Bronchial epithelial cell (primary cell): ENCODE measurements at places on chromosomes 5 and 9. TPM values are rescaled to one million over a fixed set of nuclear protein-coding genes. Genes with fewer than 3 reads are reported as not detected.
A peak's percentile ranks its signal among the peaks of the same experiment; 100 is the strongest.

DNA sequence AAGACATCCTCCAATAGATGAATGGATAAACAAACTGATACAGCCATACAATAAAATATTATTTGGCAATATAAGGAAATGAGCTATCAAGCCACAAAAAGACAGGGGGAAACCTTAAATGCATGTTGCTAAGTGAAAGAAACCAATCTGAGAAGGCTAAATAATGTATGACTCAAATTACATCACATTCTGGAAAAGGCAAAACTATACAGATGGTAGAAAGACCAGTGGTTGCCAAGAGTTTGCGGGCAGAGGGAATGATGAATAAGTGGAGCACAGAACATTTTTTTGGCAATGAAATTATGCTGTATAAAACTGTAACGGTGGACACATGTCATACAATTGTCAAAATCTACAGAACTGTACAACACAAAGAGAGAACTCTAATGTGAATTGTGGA, 63.3 kb downstream of the CSF2 start:
- peak; percentile 65 for DNase-seq

DNA sequence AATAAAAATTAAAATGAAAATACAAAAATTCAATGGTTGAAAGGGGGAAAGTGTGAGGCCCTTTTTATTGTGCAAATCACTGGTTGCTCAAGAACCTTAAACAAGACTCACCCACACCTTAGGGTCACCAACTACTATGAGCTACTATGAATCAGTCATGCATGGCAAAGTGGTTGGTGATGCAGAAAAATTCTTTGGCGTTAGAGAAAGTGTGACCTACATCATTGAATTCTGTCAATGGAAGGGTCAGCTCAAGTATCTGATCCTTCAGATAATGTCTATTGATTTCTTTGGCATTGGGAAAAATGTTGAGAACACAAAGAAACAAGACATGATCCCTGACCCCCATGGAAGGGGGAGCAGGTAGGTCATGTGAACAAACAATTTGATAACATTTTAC, 149.7 kb upstream of the ADCY2 start:
- peak; percentile 1 for DNase-seq

DNA sequence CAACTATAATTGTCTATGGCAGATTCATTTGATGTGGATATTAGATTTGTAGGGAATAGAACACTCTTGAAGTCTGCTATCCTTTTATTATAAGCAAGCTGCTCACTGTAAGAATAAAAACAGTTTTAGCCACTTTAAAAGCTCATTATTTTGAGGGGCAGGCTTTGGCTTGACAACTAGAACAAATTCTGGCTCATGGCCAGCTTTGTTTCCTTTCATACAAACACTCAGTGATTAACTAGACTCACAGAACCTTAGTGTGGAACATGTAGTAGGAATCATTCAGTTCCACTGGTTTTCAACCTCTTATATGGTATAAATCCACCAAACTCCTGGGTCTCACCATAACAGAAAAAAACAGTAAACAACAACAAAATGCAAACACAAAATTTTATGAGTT, 27.4 kb upstream of the CEP120 start:
- peak; percentile 49 for DNase-seq

GRCh38 chr5:150109921-150110320, 23.6 kb upstream of the CSF1R start:
- DNase-seq = peak; percentile 53

DNA sequence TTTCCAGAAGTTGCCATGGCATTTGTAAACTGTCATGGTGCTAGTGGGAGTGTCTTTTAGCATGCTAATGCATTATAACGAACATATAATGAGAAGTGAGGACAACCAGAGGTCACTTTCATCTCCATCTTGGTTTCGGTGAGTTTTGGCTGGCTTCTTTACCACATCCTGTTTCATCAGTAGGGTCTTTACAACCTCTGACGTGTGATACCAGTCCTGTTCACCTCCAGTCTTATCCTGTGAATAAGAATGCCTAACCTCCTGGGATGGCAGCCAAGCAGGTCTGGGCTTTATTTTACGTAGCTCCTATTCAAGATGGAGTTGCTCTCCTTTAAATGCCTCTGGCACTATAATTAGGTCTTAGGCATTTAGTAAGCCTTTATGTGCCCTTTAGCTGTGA, 20.4 kb upstream of the RFK start:
- DNase-seq = peak; percentile 61

DNA sequence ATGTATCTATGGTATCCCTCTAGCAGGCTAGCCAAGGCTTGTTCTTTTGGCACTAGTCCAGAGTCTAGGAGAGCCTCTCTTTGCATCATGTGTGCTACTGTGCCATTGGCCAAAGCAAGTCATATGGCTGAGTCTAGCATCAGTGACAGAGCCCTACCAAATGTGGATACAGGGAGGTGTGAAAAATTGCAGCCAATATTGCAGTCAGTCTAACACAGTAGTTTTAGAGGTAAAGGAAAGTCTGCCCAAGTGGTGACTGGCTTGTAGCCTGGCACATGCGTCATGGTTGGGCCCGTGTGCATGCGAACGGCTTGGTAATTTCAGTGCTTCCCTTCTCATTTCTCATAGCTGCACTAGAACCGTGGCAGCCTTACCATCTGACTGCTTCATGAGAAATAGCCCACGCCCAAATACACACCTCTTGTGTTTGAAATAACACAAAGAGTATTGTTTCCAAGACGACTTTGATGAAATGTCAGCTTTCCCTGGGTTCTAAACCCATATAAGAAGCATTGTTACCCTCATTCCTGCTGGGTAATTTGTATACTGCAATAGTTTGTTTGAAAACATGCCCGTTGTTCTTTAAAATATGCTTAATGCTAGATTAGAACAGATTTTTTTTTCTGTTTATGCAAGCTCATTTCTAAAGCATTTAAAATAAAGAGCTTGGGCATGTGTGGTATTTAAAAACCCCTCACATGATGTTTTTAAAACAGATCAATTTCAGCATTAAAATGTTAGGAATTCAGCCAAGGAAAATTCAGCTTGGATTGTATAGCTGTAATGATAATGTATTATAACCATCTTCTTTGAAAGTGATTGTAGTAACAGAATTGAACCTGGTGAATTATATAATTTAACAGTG, 113.2 kb downstream of the TLE4 start:
- peak; percentile 63 for DNase-seq

- no peak for DNase-seq
These were observed at the start of gene AGXT2 for GRCh38 chr5:35047785-35048404. AGXT2 (minus strand) TSS chr5:35047949; CDS start chr5:35047892, 57 bp downstream.

GRCh38 chr9:30506749-30507148, 1877.7 kb upstream of the ACO1 start:
- no peak for DNase-seq

GRCh38 chr5:78779771-78780616, 131.4 kb upstream of the LHFPL2 start:
- DNase-seq = peak; percentile 83

GRCh38 chr9:132228062-132228461, 66.2 kb downstream of the NTNG2 start:
- DNase-seq = no peak

FAM78A gene
- total RNA-seq = under 0.01 and 0.26 TPM in 2 replicates

GRCh38 chr5:123422433-123423277, 548 bp downstream of the CEP120 start:
- DNase-seq = peak; percentile 38

DNA sequence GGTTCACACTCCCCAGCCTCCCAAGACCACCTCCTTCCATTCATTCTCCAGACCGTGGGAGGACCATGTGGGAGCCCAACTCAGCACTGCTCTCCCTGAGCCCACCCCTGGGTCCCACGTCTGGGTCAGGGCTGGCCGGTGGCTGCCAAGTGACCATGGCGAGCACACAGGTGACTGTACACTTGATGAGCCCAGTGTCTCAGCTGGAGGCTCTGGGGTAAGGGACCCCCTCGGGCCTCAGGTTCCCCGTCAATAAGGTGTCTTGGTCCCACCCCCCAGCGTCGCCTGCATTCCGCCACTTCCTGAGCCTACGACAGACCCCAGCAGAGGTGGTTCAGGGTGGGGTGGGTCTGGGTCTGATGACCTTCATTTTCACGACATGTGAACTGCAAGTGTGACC, 38.8 kb downstream of the HK3 start:
- DNase-seq = no peak

EDIL3 gene
- total RNA-seq = 0.26 and 1.1 TPM in 2 replicates

DNA sequence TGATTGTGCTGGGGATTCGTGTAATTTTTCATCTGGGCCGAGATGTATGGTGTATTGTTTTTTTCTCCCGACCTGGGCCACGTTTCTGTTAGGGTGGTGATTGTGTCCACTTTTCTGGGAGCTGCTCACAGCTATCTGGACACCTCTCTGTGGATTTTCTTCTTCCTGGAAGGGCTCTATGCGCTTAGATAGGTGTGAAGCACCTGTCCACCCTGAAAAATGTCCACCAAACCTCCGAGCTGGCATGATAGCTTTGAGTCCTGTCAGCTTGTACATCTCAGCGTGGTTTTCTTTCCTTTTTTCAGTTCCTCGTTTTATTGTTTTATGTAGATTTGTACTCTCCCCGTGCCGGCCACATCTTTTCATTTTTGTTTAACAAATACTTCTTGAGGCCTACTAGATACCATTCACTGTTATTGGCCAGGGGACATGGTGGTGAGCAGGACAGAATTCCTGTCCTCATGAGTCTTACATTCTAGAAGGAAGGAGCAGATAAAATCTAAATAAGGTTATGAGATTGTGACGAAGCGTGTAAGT, 1.1 kb downstream of the UGCG start:
- no peak for DNase-seq

GRCh38 chr5:54457094-54457862, 1.8 kb downstream of the HSPB3 start:
- peak; percentile 51 for DNase-seq

DNA sequence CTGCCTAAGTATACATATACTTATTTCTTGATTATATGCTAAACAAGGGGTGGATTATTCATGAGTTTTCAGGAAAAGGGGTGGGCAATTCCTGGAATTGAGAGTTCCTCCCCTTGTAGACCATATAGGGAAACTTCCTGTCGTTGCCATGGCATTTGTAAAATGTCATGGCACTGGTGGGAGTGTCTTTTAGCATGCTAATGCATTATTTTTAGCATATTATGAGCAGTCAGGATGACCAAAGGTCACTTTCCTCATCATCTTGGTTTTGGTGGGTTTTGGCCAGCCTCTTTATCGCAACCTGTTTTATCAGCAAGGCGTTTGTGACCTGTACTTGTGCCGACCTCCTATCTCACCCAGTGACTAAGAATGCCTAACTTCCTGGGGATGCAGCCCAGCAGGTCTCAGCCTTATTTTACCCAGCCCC, 80.9 kb downstream of the ALDH7A1 start:
- no peak for DNase-seq

DNA sequence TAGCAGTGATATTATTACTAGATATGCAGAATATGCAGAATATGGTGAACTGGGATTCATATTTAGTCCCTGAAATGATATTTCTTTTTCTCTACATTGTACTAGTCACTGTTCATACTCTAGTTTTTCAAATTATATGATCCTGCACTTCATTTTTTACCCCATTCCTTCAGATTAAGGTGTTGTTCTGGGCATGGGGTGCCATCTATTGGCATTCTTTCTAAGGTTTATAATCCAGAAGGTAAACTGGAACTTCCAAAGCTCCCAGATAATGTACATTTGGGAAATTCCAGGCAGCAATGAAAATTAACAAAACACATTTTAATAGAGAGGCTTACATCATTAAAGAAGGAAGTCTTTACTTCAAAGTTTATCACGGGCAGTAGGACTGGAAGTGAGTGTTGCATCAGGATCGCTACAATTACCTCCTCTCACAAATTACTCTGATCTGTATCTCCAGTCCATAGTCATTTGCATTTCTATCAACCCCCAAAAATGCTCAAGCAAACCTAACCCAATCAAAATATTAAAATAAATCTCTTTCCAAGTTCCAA, 12.5 kb downstream of the RFX3 start:
- no peak for DNase-seq

DNA sequence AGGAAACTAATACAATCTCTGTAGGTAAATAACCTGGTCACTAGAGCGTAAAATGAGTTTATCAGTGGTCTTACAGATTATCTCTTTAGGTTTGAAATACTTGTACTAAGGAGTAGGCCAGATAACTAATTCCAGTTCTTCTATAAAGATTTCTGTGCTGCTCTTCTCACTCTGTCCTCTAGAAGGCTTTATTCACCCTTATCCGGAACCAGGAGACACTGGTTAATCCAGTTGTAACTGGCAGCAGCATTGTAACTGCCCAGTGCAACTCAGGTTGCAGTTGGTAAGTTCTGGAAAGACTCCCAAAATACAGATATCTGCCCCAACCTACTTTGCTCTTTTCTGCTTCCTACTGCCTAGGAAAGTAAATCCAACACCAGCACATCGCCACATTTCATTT, 19.8 kb downstream of the C5orf22 start:
- DNase-seq = no peak
